GM04503 (cell line): ENCODE measurements at places on chromosomes 5 and 9.

DNA sequence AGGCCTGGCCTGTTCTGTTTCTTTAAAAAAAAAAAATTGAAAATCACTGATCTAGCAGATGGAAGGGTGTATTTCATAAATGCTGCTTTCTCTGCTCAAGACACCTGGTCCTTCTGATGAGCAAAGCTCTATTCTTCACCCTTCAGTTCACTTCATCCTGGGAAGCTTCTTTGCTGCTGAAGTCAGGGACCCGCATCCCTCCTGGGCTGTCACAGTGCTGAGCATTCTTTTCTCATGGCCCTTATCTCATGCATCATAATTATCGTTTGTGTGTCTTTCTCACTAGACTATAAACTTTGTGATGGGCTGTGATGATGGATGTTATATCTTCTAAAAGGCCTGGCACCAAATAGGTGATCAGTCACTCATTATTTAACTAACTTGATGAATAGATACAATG is 461.0 kb downstream of the GADD45G start:
- no peak for DNase-seq

DNA sequence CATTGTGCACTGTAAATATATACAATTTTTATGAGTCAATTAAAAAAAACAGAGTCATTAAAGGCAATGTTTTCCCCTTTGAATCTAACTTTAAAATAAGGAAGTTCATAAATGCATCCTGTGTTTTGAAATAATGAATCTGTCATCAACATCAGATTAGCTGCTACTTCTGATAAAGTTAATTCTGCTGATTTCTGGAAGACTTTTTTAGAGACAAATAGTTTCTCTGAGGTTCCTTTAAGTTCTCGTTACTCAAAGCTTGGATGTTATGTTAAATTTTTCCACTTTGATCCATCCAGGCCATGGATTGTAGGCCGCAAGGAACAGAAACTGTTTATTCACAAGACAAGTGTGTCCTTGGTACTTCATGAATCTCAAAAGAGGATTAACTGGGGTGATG is 115.5 kb downstream of the CARTPT start:
- no peak for DNase-seq

- no peak for DNase-seq
Observed at GRCh38 chr5:30112867-30113266, 1080.6 kb upstream of the CDH6 start.

DNA sequence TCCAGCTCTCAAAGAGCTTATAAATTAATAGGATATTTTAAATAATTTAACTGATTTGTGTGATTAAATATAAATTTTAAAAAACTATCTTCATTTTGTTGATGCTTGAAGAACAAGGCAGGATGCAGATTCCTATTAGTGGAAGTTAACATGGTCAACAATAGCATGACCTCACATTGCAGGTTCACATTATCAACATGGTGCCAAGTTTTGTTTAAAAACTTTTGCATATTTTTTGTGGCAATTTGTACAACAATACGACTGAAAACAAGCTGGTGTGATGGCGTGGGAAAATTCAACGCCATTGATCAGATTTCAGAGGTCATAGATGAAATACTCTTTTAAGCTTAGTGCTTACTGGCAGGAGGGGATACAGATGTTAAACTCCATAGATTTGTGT is 114.1 kb upstream of the MYO10 start:
- DNase-seq: no peak

GRCh38 chr9:127923771-127924170 is 6.8 kb downstream of the PIP5KL1 start:
- DNase-seq: peak; percentile 94

DNA sequence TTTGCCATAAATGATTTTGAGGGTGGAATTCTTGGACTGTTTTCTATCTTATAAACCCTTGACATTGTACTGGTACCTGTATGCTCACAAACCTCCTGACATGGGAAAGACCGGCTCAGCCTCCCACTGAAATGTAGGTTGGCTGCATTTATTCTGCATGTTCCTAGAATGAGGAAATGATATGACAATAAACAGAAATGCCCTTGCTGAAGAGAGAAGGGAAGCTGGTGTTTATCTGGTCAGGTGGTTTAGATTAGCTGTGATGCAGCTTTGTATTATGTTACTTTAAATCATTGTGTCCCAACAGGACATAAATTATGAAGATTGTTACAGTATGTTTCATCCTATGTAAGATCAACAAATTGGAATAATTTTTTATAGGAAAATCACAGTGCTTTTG is 23.1 kb upstream of the CATSPER3 start:
- DNase-seq: no peak

DNA sequence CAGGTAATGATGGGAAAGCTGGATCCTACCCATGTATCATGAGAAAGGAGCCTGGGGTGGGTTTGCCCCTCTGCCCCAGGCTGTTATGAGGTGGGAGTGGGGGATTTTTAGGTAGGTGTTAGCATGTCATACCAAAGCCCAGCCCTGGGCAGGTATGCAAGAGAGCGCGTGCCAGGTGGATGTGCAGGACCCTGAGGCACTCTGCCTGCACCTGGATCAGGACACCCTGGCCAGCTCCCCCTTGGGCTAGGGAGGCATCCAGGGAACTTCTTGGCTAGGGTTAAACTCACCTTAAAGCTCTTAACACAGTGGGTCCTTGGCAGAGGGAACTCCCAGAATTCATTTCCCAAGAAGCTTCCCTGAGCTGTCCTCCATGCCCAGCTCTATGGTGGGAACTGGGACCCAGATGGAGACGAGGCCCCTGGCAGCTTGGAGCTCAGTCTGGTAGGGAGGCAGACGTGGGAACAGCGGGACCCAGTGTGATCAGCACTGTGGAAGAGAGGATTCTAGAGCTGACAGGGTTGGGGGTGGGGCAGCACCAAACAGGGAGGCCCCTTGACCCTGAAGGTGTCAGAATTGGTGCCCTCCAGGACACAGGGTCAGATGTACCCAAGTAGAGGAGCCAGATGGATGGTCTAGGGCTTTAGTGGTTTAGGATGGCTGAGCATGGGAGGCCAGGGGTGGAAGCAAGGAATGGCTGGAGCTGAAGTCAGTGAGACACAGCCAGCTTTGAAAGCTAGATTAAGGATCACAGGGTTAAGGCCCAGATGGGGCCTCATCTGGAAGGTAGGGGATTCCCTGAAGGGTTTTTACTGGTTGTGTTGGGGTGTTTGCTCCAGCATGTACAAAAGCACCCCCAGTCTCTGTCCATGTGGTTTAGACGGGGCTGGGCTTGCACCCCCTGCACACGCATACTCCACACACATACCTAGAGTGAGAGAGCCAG is 2.2 kb upstream of the PRR7 start:
- no peak for DNase-seq

GRCh38 chr9:84315278-84315877 is 25.2 kb downstream of the SLC28A3 start:
- no peak for DNase-seq

DNA sequence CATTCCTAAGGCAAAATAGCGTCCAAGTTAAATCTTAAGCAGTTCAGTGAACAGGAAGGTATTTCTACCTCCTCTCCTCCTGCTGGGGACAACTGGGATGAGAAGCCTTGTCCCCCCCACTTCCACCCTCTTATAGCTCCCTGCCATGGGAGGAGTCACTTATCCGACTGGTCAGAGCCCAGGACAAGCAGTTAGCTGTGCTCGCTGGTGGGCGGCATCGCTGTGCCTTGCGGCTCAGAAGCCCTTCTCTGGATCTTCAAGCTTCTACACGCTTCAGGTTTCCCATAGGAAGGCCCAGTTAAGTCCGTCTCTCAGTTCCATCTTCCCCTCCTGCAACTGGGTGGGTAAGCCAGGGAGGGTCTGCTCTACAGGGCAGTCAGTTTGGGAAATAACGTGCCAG is 77.2 kb downstream of the PAX5 start:
- no peak for DNase-seq

DNA sequence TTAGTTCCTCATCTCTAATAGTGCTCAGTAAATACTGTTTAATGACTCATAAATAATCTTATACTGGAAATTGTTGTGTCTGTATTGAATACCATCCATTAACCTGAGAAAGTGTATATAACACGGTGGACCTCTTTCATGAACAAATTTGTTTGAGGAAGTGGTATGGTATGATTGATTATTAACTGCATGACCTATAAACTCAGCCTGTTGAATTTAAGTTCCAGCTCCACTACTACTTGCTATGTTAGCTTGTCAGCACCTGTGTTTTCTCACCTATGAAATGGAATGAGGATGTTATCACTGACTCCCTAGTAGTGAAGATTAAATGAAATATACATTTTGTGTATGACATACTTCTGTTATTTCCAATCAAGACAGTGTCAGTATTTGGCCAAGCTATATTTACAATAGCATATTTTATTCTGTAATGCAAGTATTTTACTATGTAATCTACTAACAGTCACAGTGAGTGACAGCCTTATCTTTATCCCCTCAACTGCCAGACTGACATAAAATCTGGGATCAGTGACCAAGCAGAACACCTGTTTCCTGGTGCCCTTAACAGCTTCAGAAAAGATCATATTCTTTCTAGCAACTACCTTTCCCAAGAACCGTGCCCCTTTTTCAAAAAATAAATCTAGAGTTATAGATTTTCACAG is 77.3 kb upstream of the ITGA1 start:
- no peak for DNase-seq
